ENCODE measurements at places on chromosomes 12 and 14.

DNA sequence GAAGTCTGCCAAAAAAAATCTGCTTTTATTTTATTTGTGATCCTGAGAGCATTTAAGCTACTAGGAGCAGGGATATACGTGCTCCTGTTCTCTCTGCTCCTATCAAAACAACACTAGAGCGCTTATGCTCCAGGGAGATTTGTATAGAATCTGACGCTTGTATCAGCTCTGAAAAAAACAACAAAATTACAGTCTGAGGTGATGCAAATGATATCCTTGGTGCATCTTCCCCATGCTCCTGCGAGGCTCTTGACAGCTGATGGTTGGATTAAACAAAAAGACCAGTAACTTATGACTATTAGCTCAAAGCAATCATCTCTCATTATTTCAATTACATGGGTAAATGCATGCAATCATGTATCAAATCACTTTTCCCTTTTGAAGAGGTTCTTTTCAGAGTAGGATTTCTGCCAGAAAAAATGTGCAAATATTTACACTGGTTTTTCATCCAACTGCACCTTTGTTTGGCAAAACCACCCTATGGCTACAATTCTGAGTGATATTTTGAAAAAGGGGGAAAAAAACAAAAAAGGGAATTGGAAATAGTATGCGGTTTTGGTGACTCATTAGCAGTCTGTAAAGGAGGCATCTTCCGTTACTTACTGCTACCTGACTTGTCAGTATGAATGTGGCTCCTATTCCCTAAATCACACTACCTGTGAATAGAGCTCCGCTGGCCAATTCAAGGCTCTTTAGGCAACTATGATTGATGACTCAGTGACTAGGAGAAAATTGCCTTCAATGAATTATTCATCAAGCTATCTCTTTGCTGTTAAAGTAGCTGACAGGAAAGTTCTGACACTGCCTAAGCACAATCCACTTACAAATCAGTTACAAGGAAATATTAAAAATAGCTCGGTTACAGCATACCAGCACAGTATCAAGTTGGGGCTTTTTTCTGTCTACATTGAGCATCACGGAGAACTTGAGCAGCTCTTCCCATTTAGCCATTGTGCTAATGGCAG lies 450.0 kb downstream of the FOXG1 start:
- peak; percentile 99 for DNase-seq

DNA sequence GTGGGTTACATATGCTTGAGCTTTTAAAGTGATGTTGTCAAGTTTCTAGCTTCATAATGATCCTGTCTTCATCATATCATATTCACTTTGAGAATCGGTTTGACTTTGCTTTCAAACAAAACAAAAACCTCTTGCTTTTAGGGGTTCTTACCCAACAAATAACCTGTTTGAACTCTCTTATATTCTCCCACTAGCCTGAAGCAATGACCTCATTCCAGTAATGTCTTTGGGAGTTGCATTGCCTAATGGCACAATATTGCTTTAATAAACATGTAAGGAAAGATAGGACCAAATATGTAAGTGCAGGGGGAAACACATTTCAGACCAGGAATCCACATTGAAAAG lies 27.7 kb downstream of the WBP11 start:
- no peak for DNase-seq

DNA sequence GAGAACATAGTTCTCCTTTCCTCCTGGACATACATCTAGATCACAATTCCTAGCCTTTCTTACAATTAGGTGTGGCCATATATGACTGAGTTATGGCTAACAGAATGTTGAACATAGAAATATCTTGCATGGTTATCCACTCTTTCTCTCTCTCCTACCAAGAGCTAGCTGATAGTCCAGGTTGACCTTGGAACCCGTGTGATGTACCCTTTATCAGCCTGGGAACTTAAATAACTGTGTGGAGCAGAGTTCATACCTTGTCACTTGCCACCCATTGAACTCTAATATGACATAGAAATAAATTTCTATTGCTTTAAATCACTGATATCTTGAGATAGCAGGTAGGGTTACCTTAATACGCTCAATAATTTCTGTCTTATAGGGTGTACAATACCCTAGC lies 115.9 kb downstream of the TPH2 start:
- no peak for DNase-seq

GRCh38 chr12:12483438-12483837 lies 79.2 kb downstream of the DUSP16 start:
- no peak for DNase-seq

GRCh38 chr14:100321473-100322137 lies 1.5 kb upstream of the SLC25A47 start:
- DNase-seq: no peak

GRCh38 chr14:92316176-92316575 lies 6.8 kb upstream of the SLC24A4 start:
- DNase-seq: no peak

DNA sequence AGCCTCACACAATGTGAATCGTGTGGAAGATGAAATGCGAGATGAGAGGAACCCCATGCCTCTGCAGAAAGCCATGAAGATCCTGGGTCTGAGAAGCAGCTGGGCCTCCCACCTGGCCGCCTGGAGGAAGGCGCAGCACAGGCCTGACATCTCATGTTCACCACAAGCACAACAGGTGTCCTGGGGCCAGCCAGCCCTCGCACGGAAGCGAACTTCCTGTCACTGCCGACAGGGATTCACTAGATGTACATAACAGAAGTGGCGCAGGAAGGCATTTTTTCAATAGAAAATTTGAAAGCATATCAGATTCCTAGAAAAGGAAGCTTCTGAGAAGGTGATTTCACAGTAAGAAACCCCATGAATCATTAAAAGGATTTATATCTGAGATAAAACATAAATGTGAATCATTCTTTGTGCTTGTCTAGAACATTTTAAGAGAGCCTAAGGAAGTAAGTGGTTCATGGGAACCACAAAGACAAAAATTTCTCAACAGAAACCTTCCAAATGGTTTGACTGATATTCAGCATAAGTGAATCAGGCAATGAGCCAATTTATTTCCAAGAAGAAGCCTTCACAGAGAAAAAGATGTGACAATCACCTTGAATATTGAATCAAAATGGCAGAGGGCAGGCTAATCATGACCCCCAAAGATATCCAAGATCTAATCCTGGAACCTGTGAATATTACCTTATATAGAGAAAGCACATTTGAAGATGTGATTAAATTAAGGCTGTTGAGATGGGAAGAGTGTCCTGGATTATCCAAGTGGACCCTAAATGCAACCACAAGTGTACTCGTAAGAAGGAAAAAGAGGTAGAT lies 311.9 kb downstream of the DUSP6 start:
- DNase-seq: no peak

Data from NCI-H1436 treated with DMSO at 0.1 percent for 48 hours (cell line).